IPS-NIHi11 (cell line): ENCODE measurements at places on chromosomes 7 and 10.
A peak's percentile ranks its signal among the peaks of the same experiment; 100 is the strongest.

GRCh38 chr10:11682851-11683250 is 59.3 kb upstream of the ECHDC3 start:
- DNase-seq = no peak

DNA sequence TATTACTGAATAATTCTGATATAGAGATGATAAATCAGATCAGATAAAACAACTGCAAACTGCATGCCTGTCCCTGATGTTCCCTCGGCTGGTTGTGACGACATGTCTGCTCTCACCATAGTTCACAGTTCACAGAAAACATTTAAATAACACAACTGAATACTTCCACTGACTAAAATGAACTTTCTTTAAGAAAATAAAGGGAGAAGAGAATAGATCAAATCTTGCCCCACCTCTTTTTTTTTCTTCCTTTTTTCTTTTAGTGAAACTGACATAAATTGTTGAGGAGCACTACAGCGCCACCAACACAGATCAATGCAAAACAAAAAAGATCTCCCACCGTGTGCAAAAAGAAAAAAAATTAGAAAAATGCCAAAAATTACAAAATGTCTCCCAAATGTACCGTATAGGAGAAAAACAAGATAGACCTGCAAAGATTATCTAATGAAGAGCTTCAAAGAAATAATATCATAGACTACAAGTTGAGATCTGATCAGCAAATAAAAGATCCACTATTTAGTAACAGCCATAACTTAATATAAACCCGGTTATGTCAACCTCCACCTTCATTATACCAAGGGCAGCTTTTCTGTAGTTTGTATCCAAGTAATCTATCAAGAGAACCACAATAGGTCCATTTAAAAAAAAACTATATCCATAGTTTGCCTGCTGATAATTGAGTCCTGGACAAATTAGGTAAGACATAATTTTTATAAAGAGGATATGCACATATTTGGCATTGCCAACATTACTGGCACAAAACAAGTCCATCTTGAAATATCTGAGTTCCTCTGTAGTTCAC is 30.7 kb upstream of the EPC1 start:
- no peak for DNase-seq

DNA sequence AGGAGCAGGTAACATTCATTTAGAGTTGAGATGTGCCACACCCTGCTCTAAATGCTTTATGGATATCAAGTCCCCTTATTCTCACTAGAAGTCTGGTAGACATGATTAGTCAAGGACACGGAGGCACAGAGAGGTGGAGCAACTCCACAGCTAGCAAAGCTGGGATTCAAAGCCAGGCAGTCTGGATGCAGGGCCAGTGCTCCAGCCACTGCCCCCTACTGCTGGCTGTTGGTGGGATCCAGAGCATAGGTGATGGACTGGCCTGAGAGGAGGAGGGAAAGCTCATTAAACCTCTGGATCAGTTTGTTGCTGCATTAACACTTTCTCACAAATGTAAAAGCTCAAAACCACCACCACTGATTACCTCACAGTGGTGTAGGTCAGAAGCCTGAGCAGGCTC is 22.6 kb upstream of the KBTBD2 start:
- no peak for DNase-seq

- DNase-seq = no peak
Observed at GRCh38 chr10:117334926-117335325, 40.3 kb downstream of the PDZD8 start.

DNA sequence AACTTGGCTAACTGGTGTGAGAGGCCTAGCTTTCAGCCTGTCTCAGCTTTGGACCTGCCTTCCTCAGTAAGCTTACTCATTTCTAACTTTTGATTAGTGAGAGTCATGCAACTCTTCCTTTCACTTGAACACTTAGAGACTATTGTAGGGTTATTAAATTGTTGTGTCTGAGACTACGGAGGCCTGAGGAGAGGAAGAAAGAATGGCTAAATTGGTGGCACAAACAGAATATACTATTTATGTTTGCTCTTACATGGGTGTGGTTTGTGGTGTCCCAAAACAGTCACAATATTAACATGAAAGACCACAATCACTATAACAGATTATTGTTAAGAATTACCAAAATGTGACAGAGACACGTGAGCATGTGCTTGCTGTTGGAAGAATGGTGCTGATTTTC is 82.1 kb downstream of the TRIM24 start:
- no peak for DNase-seq

DNA sequence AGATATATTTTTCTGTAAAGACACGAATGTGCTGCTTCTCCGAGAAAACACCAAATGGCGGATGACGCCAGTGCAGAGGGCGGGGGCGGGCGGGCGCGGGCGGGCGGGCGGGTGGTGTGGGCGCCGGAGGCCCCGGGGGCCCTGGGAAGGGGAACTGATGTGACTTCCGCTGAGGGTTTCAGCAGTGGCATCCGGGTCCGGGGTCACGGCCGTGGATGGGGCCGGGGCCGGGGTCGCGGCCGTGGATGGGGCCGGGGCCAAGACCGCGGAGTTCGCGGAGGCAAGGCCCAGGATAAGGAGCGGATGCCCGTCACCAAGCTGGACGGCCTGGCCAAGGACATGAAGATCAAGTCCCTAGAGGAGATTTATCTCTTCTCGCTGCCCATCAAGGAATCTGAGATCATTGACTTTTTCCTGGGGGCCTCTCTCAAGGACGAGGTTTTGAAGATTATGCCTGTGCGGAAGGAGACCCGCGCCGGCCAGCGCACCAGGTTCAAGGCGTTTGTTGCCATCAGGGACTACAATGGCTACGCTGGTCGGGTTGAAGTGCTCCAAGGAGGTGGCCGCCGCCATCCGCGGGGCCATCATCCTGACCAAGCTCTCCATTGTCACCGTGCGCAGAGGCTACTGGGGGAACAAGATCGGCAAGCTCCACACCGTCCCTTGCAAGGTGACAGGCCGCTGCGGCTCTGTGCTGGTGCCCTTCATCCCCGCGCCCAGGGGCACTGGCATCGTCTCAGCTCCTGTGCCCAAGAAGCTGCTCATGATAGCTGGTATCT is 20.3 kb upstream of the IGF2BP3 start:
- peak; percentile 72 for DNase-seq

- no peak for DNase-seq
Observed at GRCh38 chr10:60443346-60443745, 53.7 kb upstream of the ANK3 start.

DNA sequence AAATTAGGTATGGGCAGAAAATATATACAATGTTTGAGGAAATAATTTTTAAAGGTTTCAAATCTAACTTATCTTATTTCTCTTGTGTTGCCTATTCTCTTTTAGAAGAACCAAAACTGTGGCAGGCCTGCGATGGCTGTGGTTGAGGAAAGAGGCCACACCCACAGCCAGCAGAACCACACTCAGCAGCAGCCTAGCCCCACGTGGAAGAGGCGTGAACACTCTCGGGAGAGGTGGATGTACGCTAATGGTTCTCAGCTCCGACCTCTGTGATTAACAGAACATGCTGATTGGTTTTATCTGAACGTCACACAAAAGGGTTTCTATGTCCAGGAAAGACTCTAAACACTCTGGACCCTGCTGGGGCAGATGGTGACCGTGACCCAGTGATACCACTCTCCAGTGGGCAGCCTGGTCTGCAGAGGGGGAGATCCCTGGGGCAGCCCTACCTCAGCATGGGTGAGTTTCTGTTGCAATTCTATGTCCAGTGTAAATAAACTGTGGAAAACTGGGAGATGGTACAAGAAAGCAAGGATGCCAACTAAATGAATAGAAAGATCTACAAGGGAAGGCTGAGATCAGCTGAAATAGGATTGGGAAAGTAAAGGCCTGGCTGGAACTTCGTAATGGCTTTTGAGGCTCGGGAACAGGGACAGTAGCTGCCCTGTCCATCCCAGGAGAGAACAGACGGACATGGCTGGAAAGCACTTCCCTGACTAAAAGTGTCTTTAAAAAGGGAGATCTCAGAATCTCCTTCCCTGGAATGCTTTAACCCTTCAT is 26.6 kb downstream of the DIP2C start:
- DNase-seq = no peak

DNA sequence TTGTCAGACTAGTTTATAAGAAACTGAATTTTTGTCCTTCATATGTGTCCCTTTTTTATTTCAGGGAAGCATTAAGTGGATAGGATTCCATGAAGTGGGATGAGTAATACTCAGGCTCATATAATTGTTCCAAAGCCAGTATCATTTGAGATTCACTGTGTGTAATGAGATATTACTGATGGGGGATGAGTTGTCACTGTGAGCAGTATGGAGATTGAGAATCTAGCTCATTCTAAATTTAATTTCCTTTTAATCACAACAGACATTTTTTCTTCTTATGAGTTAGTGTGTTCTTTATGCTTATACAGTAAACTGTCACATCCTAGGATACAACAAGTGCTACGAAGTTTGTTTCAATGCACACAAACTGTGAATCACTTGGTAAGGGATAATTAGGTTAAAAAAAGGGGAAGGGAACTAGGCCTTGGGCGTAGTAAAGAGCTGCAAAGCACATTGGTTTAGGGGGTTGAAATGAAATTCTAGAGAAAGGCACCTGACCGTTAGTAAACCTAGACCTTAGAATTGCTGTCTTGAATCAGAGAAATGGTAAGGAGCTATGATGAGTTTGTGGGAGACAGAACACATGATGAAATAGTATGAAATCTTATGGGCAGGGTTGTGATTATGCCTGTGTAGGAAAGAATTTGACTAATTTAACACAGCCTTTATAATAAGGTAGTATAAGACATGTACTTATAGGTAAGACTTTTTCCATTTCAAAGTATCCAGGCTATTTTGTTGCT is 153.4 kb downstream of the MLLT10 start:
- DNase-seq = no peak

DNA sequence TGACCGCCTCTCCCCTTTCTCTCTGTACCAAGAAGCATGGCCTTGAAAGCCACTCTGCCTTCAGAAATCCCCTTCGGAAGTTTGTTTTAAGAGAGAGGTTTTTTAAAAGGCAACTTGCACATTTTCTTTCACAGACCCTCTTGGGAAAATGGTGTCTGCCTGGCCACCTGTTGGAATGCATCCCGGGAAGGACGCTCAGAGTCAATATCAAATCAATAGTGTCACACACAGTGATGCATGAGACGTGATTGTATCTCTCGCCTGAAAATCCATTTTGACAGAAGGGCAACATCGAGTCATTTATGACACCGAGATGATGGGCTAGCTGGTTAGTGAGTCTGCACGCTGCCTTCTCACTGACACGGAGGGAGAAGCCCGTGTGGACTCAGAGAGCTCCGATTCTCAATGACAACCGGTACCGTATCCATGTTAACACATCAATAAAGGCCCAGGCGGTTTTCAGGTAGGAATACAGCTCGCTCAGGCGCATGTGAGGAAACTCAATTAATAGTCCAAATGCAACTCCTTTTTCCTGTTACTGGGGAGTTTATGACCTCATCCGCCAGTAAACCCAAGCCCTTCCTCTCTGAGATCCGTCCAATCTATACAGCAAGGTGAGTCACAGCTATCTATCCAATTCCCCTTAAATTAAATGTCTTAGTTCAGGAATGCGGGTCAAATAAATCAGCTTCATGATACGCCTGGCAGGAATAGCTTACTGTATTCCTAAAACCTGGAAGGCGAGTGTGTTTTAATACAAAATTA is 621.5 kb upstream of the MKI67 start:
- no peak for DNase-seq

- DNase-seq = peak; percentile 21
Observed at GRCh38 chr7:2162959-2163358, 69.8 kb downstream of the MAD1L1 start.

DNA sequence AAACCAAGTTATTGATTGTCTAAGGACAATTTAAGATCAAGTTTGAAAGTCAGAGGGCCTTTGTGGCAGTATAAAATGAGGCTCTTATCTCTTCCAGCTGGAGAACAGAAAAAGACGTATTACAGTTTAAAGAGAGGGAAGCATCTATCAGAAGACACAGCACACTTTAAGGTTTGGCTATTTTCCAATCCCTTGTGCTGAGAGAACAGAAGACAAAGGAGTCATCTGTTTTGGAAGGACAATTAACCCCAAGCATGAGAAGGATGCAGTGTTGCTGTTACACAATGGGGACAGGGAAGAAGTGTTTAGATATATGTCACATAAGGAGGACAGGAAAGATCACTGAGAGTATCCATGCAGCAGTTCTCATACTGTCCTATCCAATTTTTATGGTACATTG is 1224.2 kb upstream of the SORCS1 start:
- DNase-seq = no peak

- no peak for DNase-seq
Observed at GRCh38 chr7:128877756-128878120, 15.1 kb downstream of the ATP6V1F start.

DNA sequence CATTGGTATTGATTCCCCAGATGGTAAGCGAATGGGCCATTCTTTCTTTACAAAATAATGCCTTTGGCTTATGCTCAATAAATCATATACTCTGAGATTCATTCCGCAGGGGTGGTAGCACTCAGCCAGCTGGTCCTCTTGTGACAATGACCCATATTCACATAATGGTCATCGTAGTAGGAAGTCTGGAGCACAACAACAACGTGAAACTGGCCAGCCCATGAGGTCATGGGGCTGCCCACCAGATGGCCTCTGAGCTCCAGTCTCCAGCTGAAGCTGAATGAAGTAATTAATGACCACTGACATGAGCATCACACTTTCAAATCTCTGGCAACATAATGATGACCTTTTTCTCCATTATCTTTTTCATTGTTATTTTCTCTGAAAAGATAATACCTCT is 42.3 kb upstream of the SORCS1 start:
- DNase-seq = no peak

DNA sequence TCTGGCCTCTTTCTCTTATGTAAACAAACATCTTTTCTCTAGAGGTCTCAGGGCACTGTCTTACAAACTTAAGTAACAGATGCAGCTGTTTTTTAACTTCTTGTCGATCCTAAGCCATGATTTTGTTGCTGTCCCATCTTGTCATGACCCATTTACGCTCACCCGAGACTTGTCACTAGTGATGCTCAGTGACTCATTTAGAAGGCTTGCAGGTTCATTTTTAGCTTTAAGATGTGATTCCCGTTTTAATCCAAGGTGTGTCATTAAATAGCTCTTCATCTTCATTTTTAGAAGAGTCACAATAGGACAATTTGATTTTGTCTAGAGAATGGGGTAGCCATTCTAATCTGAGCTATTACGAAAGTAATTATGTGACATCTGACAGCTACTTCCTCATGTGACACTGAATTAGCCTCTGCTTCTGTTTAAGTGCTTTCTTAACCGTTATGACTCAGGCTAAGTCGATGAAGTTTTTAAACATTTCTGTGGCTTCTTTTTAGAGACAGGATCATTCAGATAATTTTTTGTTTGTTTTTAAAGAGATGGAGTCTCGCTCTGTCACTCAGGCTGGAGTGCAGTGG is 42.7 kb downstream of the SPDYE5 start:
- DNase-seq = peak; percentile 0

GRCh38 chr7:7324698-7325097 is 142.4 kb downstream of the C1GALT1 start:
- DNase-seq = no peak

GRCh38 chr7:66157060-66157459 is 42.4 kb downstream of the CRCP start:
- DNase-seq = no peak

- DNase-seq = no peak
Observed at GRCh38 chr7:90617442-90617841, 21.3 kb downstream of the CDK14 start.

DNA sequence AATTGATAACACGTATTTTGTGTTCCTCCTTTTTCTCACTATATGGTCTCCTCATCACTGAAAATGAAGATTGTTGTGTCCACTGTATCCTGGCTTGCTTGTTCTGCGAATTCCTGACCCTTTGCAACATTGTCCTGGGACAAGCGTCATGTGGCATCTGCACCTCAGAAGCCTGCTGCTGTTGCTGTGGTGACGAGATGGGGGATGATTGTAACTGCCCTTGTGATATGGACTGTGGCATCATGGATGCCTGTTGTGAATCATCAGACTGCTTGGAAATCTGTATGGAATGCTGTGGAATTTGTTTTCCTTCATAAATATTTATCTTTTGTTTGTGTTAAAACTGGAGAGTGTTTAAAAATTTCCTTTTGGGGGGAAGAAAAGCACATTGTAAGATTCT is 93.7 kb downstream of the MDFIC start:
- DNase-seq = no peak
